HEK293T (cell line): ENCODE measurements at places on chromosomes 7 and 10.

- DNase-seq = no peak
Observed at GRCh38 chr7:132482866-132483265, 93.4 kb downstream of the PLXNA4 start.

DNA sequence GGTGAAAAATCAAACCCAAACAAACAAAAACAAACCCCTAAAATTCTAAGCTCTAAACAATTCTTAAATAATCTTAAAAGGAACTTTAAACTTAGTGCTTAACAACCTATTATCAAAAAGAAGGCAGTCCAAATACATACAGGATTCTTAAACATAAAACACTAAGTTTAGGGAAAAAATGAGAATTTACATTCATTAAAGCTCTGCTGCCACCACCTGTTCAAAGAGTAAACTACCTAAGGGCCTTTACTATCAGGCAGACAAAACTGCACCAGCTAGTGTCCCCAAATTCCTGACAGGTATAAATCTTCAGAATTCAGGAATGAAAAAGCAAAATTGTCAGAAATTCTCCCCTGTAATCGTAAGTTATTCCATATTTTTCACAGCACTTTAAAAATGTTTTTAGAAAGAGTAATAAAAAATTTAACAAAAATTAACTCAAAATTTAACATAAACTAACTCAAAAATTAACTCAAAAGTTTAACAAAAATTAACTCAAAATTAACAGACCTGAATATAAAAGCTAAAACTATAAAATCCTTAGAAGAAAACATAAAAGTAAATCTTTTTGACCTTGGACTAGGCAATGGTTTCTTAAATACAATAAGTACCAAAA, 55.1 kb downstream of the PDZD8 start:
- peak; percentile 39 for DNase-seq

GRCh38 chr10:84008878-84009277, 130.4 kb upstream of the GHITM start:
- DNase-seq = peak; percentile 56

DNA sequence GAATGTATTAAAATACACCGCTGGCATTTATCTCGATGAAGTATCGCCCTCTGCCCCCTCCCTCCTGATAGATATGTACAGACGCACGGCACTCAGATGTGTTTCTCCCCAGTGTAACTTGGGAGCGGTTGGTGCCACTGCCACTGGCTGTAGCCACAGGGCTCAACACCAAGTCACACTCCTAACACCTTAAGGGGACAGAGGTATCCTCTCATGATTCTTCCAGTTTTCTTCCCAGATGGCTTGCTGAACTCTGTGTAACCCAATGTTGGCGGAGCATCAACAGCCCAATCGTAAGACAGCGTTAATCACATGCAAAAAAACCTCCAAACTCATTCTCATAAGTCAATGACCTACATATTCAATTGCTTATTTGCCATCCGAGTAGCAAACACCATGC, 35.5 kb downstream of the CTBP2 start:
- DNase-seq = no peak

GRCh38 chr7:44693641-44694313, 54.9 kb upstream of the ZMIZ2 start:
- DNase-seq = no peak

DNA sequence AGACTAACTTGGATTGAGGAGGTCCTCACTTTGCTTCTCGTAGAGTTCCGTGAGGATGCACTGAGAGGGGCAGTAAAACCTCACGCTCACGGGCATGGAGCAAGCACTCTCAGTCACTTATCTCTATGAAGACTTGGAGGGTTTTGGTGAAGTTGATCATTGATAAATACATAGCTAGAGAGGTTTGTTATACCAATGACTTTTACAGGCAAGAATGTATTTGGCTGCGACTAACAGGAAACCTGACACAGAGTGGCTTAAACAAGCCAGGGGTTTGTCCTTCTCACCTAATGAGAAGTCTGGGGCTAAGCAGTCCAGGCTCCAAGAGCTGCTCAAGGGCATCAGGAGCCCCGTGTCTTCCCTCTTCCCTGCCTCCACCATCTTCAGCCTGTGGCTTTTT, 6.1 kb downstream of the BICC1 start:
- DNase-seq = no peak

DNA sequence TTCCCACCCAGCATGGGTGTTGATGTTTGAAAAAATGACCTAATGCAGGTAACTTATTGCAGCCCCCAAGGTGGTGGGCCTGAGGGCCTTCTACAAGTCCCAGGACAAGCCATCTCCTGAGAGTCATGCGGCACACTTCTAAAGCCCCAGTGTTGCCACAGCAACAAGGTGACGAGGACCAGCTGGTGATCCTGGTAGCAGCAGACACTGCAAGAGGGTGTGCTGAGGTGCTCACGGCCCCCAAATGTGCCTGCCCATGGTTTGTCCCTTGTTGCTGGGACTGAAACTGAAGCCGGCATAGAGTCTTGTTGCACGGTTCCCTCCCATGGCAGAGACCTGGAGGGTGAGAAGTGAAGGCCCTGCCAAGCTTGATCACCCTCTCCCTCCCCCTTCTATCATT, 333.2 kb upstream of the MGMT start:
- DNase-seq = no peak

- DNase-seq = no peak
Observed at GRCh38 chr10:122557516-122557915, 3.0 kb upstream of the DMBT1 start.

- no peak for DNase-seq
Observed at GRCh38 chr10:8073691-8074416, 19.4 kb downstream of the GATA3 start.

- DNase-seq = no peak
Observed at GRCh38 chr7:5377816-5378215, 45.8 kb downstream of the TNRC18 start.

DNA sequence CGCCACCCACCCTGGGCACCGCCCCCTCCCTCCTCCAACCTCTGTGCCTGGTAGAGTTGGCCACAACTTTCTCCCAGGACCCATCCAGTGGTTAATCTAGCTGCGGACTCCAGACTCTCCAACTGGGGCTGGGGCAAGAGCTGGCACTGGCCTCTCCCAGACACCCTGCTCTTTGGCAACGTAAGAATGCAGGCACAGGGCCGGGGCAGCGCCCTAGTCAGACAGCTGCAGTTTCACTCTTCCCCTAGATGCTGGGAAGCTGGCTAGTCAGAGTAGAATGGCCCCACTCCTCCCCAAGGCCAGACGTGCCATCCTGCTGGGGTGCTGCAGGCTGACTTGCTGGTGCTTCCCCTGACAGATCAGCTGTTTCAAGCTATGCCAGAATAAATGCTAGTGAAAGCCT, 22.1 kb downstream of the HSPA12A start:
- no peak for DNase-seq
